Lower lobe of right lung (tissue), 2 donors: ENCODE measurements at places on chromosomes 7 and 10. TPM values are rescaled to one million over a fixed set of nuclear protein-coding genes. Genes with fewer than 3 reads are reported as not detected.
A peak's percentile ranks its signal among the peaks of the same experiment; 100 is the strongest.

DNA sequence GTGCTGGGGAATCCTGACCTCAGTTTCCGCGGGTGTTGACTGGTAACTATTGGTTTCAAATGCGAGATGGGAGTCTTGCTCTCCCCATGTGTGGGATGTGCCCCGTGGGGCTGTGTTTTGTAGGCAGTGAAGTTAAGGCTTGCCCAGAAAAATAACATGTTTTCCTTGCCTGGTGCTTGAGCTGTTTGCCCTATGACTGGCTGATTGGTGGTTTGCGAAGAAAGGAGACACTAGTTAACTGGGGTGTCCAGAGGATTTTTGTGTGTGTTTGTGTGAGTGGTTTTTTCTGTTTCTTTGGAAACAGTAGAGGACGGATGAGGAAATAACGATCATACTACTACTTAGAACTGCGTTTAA, 61.9 kb downstream of the CREB5 start:
- no peaks in the 10 kb centered on the region for H3K36me3 ChIP-seq
- no peak overlapping the region for H3K4me3 ChIP-seq
- DNase-seq, result no peak
- H3K27me3 ChIP-seq, result no peaks in the 10 kb centered on the region

Gene MYO3A
- 0.44 TPM for total RNA-seq

DNA sequence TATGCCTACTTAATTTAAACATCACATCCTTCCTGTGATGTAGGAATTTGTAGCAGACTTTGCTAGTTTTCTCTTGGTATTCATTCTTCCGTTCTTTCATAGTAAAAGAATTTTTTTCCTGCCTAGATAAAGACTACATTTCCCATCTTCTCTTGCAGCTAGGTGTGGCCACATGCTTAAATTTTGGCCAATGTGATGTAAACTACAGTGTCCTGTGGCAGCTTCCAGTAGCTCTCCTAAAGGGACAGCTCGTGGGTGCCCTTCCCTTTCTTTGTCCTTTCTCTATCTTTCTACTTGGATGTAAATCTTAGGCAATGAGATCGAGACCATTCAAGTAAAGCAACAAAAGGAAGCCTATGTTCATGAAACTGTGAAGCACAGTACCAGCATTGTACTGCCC, 58.6 kb downstream of the ASAH2B start:
- no peaks in the 10 kb centered on the region for H3K27me3 ChIP-seq
- no peak for DNase-seq
- no peaks in the 10 kb centered on the region for H3K36me3 ChIP-seq
- H3K4me1 ChIP-seq, result no peaks in the 10 kb centered on the region
- H3K27ac ChIP-seq, result no peak overlapping the region

GRCh38 chr10:63155388-63156020, 22.4 kb downstream of the NRBF2 start:
- H3K4me1 ChIP-seq, result peaks cover 4% of the 10 kb centered on the region
- no peak overlapping the region for H3K4me3 ChIP-seq
- no peaks in the 10 kb centered on the region for H3K27me3 ChIP-seq
- no peak overlapping the region for H3K27ac ChIP-seq

- DNase-seq, result no peak
- no peak overlapping the region for H3K27ac ChIP-seq
- H3K27me3 ChIP-seq, result no peaks in the 10 kb centered on the region
- no peaks in the 10 kb centered on the region for H3K4me1 ChIP-seq
Observed at GRCh38 chr7:106615808-106616707, 44.9 kb downstream of the CCDC71L start.

Gene OGDHL
- total RNA-seq, result 0.30 TPM

- H3K27ac ChIP-seq, result peak overlapping the region; percentile 28
- H3K27me3 ChIP-seq, result no peaks in the 10 kb centered on the region
- peaks cover 25% of the 10 kb centered on the region for H3K4me1 ChIP-seq
- DNase-seq, result no peak
Observed at GRCh38 chr7:107995184-107996071, 7.5 kb downstream of the LAMB1 start.
